ENCODE measurements at places on chromosomes 4 and X.

GRCh38 chrX:74232859-74233258 is 71.1 kb upstream of the ZCCHC13 start:
- DNase-seq: no peak

GRCh38 chrX:118734909-118735308 is 7.5 kb downstream of the IL13RA1 start:
- DNase-seq: no peak

DNA sequence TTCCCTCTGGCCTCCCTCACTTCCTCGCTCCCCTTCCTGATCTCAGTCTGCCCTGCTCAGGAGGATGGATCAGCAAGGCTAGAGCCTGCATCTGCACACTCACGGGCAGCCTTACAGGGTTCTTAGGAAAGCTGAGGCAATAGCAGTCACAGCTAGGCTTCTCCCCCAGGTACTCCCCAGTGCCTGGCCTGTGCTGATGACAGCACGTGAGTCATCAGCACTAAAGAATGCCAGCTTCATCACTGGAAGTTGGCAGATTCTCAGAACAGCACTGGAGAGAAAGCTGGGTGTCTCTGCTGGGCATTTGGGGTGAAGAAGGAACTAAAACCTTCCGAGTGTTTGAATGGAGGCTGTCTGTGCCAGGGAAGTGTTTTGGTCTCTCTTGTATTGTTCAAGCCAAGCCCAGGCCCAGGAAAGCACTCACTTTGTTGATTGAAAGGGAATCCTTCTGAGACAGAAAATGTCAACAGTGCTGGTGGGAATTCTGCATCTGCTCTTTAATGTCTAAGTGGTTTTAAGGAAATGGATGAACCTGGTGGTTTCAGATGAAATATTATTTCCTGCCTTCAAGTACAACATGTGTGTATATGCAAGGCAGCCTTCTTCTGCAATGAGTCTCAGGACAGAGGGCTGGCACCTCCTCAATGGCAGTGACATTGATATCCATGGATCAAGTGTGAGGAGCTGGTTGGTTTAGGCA is 73.0 kb upstream of the SCOC start:
- no peak for DNase-seq

DNA sequence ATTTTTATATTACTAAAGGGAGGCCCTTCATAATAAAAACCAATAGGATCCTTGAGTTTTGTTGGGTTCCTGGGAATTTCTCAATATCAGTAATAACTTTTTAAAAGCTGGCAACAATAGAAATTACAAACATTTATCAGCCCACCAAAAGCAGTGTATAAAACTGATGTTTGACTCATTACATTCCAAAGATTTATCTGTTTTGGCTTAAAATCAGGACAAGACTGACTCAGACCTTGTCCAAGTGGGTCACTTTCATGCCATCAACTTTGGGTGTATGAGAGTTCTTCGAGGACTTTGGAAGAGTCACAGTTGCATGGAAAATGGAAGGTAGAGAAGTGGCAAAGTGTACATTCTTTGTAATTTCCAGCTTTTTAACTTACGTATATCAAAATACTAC is 102.8 kb downstream of the FRMPD4 start:
- no peak for DNase-seq

GRCh38 chr4:152999346-153000075 is 63.4 kb downstream of the FHDC1 start:
- no peak for DNase-seq

GRCh38 chr4:156512622-156513021 is 459.0 kb downstream of the PDGFC start:
- DNase-seq: no peak
